Activated B cell treated with CpG ODN at 0.5 μM for 24 hours (primary cell): ENCODE measurements at places on chromosomes 3 and 15. TPM values are rescaled to one million over a fixed set of nuclear protein-coding genes. Genes with fewer than 3 reads are reported as not detected.

GRK7 gene
- not detected in 2 replicates for total RNA-seq

SOX2 gene
- total RNA-seq: not detected in 2 replicates

CMTM7 gene
- total RNA-seq: 70.5 and 82.1 TPM in 2 replicates

- H3K4me1 ChIP-seq: no peaks in the 10 kb centered on the region
- H3K4me3 ChIP-seq: no peak overlapping the region
- DNase-seq: no peak
- H3K36me3 ChIP-seq: no peaks in the 10 kb centered on the region
Observed at GRCh38 chr15:46309914-46310313, 675.1 kb downstream of the SQOR start.

DNA sequence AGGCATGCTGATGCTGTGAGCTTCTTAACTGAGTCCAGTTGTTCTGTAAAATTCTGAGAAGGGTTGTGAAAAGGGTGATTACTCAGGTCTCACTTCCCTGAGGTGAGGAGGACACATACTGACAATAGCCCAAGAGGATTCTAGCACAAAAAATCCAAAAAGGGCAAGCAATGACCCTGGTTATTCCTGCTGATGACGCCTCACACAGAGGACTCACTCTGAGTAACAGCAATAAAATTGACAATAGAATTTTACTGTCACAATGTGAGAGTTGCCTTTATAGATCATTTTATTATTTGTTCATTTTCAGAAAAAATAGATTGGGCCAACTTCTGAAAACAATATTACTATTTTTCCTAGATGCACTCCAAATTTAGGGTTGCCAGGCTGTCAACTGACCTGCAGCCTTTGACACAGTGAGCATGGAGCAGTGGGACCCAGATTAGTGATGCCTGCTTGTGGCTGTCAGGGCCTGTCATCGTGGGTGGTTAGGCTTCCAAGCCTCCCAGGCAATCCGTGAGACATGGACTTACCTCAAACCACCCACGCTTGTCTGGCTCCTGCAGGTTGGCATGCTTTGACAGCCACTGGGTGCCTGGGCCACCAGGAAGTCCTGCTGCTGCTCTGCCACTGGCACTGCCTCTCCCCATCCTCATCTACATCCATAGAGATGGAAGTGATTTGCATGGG is 396.0 kb upstream of the THBS1 start:
- H3K4me3 ChIP-seq: no peak overlapping the region
- no peak for DNase-seq
- no peaks in the 10 kb centered on the region for H3K36me3 ChIP-seq
- H3K4me1 ChIP-seq: no peaks in the 10 kb centered on the region

DNA sequence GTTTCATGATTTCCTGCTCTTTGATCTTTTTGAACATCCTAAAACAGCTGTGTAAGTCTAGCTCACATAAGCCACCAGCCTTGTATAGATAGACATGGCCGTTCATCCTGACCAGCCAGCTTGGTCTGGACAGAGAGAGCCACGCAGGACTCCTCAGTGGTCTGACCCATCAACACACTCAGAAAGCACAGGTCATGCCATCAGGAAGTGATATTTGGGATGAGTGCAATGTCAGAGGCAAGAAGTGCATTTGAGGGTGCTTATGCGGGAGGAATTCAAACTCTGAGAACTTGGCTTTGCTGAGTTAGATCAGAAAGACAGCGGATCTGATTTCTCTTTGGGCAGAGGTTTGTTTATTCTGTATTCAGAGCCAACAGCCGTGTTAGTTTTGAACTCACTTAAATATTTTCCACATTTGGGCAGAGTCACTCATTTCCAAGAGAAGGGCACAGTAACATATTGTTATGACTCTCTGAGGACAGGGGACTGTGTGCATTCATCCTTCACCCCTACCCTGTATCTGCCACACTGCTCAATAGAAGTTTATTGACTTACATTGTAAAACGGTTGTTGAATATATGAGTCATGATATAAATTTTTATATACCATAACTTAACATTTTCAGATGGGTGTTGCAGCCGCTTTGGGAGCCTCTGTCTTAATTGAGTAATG is 225.3 kb upstream of the LYSMD4 start:
- no peaks in the 10 kb centered on the region for H3K36me3 ChIP-seq
- H3K27me3 ChIP-seq: peaks cover 21% of the 10 kb centered on the region
- H3K27ac ChIP-seq: no peak overlapping the region
- H3K4me1 ChIP-seq: no peaks in the 10 kb centered on the region
- DNase-seq: no peak

GRCh38 chr3:106945435-106945834 is 431.8 kb upstream of the CCDC54 start:
- no peak overlapping the region for H3K4me3 ChIP-seq
- H3K27me3 ChIP-seq: no peaks in the 10 kb centered on the region
- H3K36me3 ChIP-seq: no peaks in the 10 kb centered on the region
- no peak for DNase-seq
- peak overlapping the region; percentile 2 for H3K27ac ChIP-seq

- DNase-seq: no peak
- H3K27me3 ChIP-seq: peaks cover 13% of the 10 kb centered on the region
- H3K4me1 ChIP-seq: no peaks in the 10 kb centered on the region
- no peaks in the 10 kb centered on the region for H3K36me3 ChIP-seq
- H3K4me3 ChIP-seq: no peak overlapping the region
Observed at GRCh38 chr3:99761415-99762165, 56.1 kb upstream of the CMSS1 start.

GRCh38 chr3:106428565-106428994 is 559.8 kb upstream of the CBLB start:
- no peak for DNase-seq
- no peak overlapping the region for H3K27ac ChIP-seq
- peaks cover 19% of the 10 kb centered on the region for H3K4me1 ChIP-seq
- H3K27me3 ChIP-seq: no peaks in the 10 kb centered on the region
- no peak overlapping the region for H3K4me3 ChIP-seq
